Iris pigment epithelial cell (primary cell): ENCODE measurements at places on chromosomes 1 and 21.
A peak's percentile ranks its signal among the peaks of the same experiment; 100 is the strongest.

DNA sequence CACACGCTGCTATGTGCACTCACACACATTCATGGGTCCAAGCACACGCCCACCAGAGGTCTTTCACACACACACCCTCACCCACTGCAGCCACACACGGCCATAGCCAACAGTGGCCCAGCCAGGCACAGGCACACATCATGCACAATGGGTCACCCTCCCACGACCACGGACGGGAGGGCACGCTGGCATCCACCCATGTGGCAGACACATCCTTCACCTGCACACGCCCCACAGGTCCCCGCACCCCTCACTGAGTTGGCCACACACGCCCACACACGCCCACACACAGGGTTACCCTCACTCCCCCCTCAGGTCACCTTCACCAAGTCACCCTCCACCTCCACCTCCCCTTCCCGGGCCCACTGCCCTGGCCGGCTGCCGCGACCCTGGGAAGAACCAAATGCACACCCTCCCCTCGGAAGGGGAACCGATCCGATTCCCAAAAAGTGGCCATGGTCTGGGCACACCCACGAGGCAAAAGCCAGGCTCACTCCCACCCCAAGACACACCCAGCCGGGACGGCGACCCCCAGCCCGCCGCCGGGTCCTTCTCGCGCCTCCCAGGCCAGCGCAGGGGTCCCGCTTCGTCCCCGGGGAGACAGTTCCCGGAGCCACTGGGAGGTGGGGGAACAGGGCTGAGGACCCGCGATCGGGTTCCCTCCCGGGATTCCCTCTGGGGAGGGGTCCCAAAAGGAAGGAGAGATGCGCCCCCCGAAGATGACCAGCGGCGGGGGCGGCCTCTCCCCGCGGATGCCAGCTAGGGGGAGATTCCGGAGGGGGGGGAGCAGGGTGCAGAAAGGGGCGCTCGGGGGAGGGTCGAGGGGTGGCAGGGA lies 860 bp downstream of the SDC3 start:
- DNase-seq: no peak

- no peak for DNase-seq
These were observed 1.9 kb upstream of the GPR88 start for GRCh38 chr1:100536031-100536430.

DNA sequence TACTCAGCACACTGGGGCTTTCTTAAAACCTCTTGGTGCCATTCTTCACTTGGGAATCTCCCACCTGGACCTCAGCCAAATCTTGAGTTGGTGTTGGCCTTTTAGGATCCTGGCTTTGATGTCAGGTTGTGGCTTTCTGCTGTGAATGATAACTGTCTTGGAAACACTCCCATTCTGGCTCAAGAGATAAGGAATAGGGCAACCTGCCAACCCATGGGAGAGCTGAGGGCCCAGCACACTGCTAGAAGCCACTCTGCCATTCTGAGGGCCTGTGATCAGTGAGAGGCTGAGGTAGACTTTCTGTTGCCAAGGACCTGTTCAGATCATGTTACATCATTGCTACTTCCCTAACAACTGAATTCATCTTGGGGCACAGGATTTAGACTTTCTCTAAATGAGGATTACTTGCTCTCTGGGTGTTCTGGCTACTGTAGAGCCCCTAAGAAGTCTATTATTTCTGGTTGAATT lies 45.8 kb downstream of the TTC39A start:
- DNase-seq: peak; percentile 48

DNA sequence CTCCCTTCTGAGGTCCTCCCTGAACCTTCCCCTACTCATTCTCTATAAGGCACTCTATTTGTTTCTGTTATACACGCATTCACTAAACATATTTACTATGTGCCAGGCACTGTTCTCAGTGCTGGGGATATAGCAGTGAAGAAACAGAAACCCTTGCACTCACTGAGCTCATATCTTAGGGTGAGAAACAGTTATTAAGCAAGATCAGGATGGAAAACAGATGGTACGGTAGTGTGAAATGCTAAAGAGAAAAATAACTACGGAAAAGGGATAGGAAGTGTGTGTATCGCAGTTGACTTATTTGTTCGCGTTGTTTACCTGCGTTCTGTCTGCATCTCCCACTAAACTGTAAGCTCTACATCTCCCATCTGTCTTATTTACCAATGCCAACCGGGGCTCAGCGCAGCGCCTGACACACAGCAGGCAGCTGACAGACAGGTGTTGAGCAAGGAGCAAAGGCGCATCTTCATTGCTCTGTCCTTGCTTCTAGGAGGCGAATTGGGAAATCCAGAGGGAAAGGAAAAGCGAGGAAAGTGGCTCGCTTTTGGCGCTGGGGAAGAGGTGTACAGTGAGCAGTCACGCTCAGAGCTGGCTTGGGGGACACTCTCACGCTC lies 572 bp downstream of the CYB5RL start:
- DNase-seq: peak; percentile 12

DNA sequence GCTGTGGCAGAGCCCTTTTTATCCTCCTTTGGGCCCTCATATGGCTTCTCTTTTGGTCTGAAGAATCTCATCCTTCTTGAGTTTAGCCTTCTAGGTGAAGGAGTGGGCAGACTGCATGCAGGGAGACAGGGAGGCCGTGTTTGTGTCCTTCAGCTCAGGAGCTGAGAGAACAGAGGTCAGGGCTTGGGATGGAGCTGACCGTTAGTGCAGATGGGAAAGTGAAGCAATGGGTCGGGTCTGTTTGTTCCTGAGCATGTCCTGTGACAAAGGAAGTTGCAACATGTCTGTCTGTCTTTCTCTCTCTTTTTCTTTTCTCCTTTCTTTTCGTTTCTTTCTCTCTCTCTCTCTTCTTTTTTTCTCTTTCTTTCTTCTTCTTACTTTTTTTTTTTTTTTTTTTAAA lies 14.9 kb downstream of the MAPKAPK2 start:
- DNase-seq: peak; percentile 78

DNA sequence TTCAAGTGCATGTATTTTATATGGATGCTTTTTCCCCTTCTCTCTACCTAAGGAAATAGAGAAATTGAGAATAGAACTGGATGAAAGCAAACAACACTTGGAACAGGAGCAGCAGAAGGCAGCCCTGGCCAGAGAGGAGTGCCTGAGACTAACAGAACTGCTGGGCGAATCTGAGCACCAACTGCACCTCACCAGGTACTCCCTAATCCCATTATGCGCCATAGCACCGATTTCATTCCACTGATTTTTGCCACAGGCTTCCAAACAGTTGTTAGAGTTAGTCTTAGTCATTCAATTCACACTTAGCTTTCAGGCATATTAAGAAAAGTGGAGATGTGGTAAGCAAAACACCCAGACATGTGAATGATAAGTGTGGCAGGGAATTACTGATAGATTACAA lies 122.8 kb downstream of the SDCCAG8 start:
- no peak for DNase-seq

GRCh38 chr1:9373619-9374018 lies 80.9 kb downstream of the SPSB1 start:
- no peak for DNase-seq

- DNase-seq: peak; percentile 61
These were observed 44.8 kb downstream of the OLFML3 start for GRCh38 chr1:114024049-114024448.

DNA sequence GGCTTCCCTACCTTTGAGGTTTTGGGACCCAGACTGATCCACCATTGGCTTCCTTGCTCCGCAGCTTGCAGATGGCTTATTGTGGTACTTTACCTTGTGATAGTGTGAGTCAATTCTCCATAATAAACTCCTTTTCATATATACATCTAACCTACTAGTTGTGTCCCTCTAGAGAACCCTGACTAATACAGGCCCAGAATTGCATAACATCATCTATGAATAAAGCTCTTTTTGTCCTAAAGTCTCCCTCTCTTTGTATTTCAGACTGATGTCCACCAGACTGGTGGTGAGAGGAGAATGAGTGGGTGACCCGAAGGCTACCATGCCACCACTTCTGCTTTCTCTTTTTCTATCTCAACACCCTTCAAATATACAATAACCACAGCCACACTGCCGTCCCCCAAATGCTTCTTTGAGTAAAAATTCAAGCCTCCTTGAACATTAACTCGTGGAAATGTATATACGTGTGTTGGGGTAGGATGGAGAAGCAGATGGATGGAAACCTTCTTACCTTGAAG lies 265.7 kb downstream of the PTBP2 start:
- DNase-seq: peak; percentile 47

DNA sequence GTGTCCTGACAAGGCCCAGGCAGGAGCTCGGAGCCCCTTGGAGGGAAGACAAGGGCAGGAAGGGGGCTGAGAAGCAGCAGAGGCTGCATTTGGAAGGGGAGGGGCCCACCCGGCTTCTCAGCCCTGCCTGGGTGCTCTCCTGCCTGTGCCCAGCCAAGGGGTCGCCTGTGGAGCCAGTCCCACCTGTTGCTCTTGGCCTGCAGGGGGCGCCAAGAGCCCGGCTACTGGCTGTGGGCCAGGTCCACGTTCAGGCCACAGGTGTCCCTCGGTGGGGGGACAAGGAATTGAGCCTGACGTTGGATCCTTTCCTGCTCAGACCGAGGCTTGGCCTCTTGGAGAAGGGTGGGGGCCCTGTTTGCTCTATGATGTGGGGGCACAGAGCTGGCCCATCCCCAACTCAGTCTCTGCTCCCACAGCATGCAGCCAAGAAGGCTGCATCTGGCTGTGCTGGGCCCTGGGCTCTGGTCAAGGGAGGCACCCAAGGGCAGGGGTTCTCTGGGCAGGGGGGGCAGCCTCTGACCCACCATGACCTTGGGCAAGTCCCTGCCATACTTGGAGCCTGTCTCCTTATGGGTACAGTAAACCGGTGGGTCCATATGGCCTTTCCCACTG lies 10.9 kb downstream of the WNT4 start:
- no peak for DNase-seq

DNA sequence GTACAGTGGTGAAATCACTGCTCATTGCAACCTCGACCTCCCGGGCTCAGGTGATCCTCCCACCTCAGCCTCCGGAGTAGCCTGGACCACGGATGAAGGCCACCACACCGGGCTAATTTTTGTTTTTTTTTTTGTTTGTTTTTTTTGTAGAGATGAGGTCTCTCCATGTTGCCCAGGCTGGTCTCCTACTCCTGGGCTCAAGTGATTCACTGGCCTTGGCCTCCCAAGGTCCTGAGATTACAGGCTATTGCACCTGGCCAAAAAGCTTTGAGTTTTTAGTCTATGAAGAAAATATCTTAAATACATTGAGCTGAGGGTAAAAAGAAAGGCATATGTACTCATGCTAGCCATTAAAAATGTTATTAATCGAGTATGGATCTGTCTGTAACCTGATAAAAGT lies 3.6 kb downstream of the TMEM50A start:
- DNase-seq: no peak

GRCh38 chr1:105083611-105084010 lies 1333.9 kb downstream of the AMY1C start:
- no peak for DNase-seq

GRCh38 chr1:90220941-90221693 lies 226.2 kb downstream of the ZNF326 start:
- no peak for DNase-seq

DNA sequence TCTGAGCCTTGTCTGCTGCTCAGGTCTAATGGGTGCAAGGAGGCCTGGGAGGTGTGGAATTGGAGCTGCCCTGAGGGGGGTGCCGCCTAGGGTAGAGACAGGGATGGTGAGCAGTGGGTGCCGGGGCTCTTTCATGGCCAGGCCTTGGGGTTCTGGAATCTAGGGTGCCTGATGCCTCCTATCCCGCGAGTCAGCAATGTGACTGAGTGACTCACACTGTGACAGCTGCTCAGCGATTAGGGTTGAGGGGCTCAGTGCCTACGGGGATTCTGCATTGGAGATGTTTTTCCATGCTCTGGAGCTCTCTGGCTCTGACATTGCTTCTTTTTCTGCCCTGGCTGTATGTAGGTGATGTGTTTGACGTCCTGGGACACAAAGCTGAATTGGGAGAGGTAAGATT lies 16.8 kb downstream of the ATP8B2 start:
- DNase-seq: no peak

- no peak for DNase-seq
These were observed 22.9 kb upstream of the SUMO3 start for GRCh38 chr21:44840771-44841170.

- no peak for DNase-seq
These were observed 5.3 kb downstream of the DENND2D start for GRCh38 chr1:111195002-111195684.

DNA sequence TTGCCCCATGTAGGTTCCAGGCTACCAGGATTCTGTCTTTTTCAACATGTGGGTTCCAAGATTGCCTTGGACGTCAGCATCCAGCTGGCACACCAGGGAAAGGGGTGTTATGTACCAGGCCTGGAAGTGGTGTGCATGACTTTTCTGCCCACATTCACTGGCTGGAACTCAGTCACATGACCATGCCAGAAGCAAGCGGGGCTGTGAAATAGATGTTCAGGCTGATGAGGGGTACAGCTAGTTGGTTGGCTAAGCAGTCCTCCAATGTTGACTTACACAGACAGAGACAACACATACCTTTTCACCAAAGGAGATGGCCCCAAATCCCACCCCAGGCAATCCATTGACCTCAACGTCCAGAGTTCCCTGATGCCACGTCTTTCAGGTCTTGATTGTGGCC lies 14.3 kb upstream of the PLEKHM2 start:
- DNase-seq: no peak

GRCh38 chr1:3477241-3477995 lies 23.0 kb downstream of the ARHGEF16 start:
- no peak for DNase-seq

DNA sequence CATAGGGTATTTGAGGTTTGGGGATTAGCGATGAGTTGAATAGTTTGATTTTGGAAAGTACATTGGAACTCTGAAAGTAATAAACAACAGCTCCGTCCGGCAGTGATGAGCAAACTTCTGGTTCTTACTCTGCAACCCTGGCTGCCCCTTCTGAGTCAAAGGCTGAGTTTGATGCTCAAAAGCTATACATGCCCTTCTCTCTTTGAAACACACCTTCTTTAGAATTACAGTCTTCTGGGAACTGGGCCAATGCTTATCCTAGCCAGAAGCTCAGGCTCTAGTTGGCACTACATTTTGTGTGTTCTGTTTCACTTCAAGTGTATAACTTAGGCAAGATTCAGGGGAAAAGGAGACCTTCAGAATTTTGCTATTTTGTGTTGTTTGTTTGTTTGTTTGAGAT lies 9.3 kb downstream of the AHCYL1 start:
- peak; percentile 62 for DNase-seq

DNA sequence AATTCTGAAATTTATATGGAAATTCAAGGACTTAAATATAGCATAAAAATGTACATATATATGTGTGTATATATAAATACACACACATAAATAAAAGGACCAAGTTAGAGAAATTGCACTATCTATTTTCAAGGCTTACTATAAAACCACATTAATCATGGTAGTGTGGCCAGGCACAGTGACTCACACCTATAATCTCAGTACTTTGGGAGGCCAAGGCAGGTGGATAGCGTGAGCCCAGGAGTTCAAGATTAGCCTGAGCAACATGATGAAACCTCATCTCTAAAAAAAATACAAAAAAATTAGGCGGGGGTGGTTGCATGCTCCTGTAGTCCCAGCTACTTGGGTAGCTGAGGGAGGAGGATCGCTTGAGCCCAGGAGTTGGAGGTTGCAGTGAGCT lies 171.4 kb upstream of the GORAB start:
- no peak for DNase-seq

DNA sequence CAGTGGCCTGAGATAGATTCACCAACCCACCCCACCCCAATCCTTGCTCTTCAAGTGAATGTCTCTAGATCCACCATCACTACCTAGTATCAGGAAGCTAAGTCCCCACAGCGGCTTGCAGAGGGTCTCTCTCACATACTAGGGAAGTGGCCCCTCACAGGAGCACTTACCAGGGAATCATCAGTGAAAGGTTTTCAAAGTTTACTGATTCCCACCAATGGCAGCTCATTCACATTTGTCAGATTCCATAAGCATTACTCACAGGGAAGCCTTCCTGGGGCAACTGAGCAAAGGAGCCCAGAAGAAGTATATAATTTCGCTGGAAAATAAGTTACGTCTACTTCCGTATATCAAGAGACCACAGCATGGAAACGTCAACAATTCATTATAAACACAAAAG lies 120.8 kb downstream of the GREM2 start:
- peak; percentile 88 for DNase-seq
